ENCODE measurements at places on chromosomes 5 and 9.

DNA sequence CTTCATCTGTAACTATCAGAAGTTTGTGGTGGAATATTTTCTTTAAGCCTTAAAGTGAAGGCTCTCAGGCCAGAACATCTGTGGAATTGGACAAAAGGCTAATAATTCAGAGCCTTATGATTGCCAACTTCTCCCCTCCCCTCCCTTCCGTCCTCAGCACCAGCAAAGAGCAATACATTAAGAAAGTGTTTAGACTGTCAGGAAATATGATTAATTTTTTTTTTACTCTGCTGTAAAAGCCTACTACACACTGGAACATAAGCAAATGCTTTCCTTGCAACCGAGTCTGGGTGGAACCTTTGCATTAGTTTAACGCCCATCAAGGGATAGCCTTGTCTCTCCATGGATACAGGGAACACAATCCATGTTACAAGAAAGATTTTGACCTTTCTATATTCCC lies 110.3 kb upstream of the TARS1 start:
- DNase-seq = no peak

DNA sequence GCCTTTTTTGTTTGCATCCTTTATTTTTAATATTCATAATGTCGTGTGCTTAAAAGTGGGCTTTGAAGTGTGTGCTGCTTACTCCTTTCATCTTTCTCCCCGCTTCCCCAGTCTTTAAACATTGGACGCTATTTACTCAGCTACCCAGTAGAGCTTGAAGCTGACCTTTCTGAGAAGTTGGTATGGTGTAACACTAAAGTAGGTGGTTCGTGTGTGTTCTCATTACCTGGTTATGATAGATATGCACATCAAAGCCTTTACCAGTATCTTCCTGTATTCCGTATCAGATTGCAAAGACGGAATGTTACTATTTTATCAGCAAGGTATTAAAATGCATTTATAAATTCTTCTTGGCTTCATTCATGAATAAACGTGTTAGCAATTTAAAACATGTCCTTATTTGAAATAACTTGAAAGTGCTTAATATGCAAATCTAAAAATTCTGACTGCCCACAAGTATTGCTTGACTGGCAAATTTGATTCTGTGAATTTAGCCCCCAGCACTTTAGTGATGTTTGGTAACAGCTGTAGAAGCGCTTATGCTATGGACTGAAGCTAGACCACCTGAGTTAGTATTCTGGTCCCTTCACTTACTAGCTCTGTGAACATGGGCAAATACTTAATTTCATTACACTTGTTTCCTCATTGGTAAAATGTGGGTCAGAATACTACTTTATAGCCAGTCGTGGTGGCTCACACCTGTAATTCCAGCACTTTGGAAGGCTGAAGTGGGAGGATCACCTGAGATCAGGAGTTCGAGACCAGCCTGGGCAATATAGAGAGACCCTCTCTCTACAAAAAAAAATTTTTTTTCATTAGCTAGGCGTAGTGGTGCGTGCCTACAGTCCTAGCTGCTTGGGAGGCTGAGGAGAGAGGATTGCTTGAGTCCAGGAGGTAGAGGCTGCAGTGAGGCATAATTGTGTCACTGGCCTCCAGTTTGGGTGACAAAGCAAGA lies 1.7 kb downstream of the RRAGA start:
- no peak for DNase-seq

GRCh38 chr9:127883959-127884358 lies 6.5 kb upstream of the AK1 start:
- no peak for DNase-seq

DNA sequence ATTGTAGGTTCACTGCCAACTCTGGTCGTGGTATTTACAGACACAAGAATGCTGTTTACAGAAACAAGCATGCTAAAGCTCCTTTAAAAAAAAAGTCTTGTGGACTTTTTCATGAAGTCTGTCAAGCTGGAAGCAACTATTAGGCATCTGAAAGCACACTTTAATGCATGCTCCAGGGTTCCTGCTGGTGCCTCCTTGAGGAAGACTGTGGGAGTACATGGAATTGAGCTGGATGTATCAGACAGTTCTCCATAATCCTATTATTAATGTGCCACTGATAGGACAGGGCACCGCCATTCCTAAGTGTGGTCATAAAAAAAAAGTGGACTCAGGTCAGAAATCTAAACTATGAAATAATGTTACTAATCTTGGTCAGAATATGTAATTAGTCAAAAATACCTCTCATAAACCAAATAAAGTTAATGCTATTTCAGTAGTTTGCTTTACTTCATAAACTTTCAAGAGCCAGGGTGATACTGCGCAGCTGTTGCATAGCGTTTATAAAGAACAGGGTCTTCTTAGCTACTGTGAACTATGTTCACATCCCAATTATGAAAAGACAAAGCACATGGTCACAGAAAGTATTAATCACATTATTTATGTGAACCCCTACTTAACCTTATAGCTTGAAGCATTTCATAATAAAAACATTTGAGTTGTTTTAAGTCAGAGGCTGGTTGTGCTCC lies 390.8 kb upstream of the PTGER4 start:
- no peak for DNase-seq

- DNase-seq = no peak
Observed at GRCh38 chr9:106420511-106420944, 442.4 kb upstream of the ZNF462 start.

- no peak for DNase-seq
Observed at GRCh38 chr5:58919833-58920232, 337.0 kb downstream of the RAB3C start.

DNA sequence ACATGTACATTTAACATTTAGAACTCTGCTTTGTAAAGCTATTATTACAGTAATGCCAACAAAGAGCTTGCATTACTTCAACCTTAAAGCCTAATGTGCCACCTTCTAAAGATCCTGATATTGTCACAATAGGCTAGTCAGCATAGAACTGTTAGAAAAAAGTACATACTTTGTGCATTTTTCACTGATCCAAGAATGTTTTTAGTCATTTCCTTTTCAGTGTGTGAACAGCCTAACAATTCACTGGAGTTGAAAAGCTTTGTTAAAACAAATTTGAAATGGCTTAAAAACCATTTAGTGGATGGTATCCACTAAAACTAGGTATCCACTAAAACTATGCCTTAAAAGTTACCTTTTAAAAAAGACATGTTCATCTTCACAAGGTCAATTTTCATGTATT lies 4.5 kb downstream of the RPS6 start:
- no peak for DNase-seq

GRCh38 chr5:38347040-38347763 lies 88.8 kb downstream of the EGFLAM start:
- no peak for DNase-seq
